ENCODE measurements at places on chromosomes 3 and 15.

GRCh38 chr3:66372681-66373350 is 128.0 kb downstream of the LRIG1 start:
- no peak for DNase-seq

GRCh38 chr3:89360156-89360555 is 252.7 kb downstream of the EPHA3 start:
- peak; percentile 42 for DNase-seq

GRCh38 chr15:82275410-82275809 is 12.8 kb downstream of the SAXO2 start:
- DNase-seq: no peak

DNA sequence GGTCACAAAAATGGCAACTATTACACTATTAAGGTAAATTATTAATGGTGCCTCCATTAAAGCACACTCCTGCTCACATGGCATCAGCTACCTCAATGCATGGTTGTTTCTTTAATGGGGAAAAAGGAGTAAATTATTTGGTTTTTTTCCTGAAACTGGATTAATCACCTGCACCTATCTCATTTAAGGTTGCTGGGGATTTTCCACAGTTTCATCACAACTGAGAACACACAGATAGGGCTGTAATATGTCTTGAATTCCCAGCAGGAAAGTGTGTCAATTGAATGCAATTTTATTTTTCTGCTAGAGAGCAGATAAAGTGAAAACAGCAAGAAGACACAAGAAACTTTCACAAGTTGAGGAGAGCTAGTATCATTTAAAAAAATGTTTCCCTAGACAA is 36.4 kb downstream of the RFTN1 start:
- no peak for DNase-seq

GRCh38 chr15:34815836-34816235 is 20.5 kb upstream of the ACTC1 start:
- no peak for DNase-seq

GRCh38 chr3:124318014-124318413 is 326.1 kb upstream of the ROPN1 start:
- DNase-seq: no peak

DNA sequence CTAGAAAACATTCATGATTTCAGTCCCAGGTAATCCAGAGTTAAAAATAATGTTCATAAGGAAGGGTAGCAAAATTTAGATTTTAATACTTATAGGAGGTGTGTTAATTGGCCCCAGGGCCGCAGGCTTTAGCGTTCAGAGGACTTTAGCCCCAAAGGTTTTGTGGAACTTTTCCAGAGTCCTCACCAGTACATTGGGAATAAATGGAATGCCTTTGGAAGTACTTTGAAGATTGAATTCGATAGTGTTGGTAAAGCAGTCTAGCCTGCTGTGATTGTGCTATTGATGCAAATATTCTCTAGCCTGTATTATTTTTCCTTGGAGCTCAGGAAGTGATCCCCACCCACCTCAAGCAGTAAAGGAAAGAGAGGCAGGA is 137.1 kb downstream of the IGF1R start:
- no peak for DNase-seq

GRCh38 chr15:83516935-83517334 is 69.8 kb downstream of the SH3GL3 start:
- peak; percentile 3 for DNase-seq

DNA sequence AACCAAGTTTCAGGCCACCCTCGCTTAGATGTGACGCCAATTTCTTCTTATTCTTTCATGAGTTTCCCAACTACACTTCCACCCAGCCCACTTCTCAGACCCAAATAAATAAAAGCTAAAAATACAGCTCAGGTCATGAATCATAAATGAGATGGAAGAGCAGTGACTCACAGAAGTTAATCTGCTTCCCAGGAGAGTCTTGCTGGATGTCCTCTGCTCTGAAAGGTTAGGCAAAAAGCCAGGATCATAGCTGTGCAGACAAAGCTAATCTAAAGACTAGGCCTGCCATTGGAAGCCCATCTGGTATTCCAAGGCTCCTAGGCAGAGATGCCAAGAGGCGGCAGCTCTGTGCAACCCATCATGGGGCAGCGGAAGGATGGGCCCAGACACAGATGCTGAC is 24.1 kb downstream of the SHC4 start:
- peak; percentile 88 for DNase-seq

DNA sequence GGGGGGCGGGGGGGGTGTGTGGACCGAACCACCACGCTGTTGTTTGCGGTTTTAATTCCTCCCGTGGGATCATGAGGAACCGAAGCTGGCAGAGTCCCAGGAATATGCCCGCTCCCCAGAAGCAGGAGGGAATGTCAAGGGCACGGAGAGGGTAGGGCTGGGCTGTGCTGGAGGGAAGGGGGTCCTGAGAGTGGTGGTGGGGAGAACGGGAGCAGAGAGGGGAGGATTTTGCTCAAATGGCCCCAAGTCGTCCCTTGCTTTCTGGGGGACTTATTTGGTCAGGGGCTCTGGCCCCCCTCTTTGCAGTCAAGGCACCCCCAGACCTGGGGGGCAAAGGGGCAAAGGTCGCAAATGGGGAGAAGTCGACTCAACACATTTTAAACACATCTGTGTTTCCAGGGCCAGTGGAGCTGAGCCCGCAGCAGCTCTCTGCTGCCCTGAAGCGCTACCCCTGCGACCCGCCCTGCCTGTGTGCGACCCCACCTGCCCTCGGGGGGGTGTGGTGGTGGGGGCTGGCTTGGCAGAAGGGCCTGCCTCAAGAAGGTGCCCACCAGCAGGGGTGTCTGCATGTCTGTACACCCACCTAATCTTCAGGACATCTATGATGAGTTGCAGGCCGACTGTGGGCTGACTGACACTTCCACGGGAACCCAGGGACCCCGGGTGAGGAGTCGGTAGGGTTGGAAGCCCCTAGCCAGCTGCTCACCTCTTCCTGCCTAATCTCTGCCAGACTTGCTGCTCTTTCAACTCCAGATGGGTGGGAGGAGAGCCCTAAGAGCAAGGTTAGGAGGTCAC is 602 bp upstream of the ATP2B2 start:
- no peak for DNase-seq

- no peak for DNase-seq
These were observed 20.8 kb downstream of the UBE2E1 start for GRCh38 chr3:23826382-23827064.

DNA sequence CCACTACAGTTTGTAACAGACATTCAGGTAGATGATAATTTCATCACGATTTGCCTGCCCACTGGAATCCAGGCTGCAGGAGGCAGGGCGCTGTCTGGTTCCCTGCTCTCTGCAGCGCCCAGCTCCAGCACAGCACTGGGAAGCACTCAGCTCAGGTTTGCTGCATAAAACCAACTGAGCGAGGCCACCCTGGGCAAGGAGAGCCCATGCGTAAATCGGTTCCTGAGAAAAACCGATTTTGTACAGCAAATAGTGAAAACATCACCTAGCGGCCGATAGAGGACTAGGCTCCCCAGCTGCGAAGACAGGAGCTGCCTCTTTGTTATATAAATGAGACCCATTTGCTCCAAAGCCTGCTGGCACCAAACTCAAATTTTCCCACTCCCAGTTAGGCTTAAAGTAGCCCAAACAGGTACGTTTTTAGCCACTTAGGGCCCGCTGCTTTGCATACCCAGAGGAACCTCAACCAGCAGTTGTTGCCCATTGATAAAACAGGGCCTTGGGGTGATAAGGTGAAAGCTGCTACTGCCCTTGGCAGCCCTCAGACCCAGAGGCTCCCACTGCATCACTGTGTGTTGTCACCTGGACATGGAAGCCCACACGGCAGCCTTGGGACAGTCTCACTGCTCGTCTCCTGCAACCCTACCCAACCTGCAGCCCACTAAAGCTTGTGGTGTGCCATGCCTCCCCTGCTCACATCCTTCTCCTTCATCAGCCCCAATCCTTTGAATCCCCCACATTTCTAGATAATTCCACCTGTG is 47.5 kb downstream of the ALDH1L1 start:
- DNase-seq: no peak

Data from HS-5 (cell line).